ENCODE measurements at places on chromosomes 1 and 21.

DNA sequence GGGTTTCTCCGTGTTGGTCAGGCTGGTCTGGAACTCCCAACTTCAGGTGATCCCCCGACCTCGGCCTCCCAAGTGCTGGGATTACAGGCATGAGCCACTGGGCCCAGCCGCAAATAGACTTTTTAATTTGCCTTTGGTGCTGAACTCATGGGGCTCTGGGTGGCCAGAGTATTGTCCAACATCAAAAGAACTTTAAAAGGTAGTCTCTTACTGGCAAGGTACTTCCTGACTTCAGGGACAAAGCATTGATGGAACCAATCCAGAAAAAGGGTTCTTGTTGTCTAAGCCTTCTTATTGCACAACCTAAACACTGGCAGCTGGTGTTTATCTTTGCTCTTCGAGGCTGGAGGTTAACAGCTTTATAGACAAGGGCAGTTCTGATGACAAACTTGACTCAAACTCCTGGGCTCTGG, 3.8 kb upstream of the KTI12 start:
- DNase-seq: no peak

DNA sequence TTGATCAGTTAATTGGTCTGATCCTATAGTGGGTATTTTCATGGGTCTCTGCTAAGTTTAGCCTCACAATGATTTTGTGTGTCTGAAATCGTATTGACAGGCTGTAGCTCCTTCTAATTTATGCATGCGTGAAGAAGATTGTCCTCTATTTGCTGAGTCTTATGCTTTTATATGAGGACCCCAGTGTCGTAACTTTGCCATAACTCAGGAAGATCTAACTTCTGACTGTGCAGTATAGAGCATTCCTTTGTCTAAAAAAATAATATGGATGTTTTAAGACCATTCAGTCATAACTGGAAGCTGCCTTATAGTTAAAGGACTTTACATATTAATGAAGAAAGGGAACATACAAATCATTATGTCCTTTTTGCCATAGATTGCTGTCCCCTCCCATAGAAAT, 73.3 kb downstream of the CAMTA1 start:
- DNase-seq: no peak

DNA sequence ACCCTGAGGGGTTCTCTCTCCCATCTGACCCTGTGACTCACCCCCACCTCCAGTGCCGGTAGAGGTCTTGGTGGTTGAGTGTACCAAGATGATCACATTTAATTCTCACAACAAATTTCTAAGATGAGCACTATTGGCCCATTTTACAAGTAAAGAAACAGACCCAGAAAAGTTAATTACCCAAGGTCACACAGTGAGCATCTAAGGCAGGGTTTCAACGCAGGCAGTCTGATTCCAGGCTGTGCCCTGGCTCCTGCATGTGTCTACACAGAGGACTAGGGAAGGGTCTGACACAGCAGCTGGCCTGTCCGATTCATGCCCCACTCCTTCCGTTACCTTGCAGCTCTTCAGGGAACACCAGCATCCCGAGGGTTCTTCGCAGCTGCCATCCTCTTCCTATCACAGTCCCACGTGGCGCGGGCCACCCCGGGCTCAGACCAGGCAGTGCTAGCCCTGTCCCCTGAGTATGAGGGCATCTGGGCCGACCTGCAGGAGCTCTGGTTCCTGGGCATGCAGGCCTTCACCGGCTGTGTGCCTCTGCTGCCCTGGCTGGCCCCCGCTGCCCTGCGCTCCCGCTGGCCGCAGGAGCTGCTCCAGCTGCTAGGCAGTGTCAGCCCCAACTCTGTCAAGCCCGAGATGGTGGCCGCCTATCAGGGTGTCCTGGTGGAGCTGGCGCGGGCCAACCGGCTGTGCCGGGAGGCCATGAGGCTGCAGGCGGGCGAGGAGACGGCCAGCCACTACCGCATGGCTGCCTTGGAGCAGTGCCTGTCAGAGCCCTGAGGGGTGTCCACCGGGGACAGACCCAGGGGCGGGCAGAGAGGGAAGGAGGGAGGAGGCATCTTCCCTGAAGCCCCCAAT, 7.5 kb downstream of the NCDN start:
- DNase-seq: no peak

- no peak for DNase-seq
These were observed 2.5 kb upstream of the PTGER3 start for GRCh38 chr1:71049951-71050598.

- DNase-seq: no peak
These were observed 212.8 kb downstream of the DYRK1A start for GRCh38 chr21:37579356-37579755.

DNA sequence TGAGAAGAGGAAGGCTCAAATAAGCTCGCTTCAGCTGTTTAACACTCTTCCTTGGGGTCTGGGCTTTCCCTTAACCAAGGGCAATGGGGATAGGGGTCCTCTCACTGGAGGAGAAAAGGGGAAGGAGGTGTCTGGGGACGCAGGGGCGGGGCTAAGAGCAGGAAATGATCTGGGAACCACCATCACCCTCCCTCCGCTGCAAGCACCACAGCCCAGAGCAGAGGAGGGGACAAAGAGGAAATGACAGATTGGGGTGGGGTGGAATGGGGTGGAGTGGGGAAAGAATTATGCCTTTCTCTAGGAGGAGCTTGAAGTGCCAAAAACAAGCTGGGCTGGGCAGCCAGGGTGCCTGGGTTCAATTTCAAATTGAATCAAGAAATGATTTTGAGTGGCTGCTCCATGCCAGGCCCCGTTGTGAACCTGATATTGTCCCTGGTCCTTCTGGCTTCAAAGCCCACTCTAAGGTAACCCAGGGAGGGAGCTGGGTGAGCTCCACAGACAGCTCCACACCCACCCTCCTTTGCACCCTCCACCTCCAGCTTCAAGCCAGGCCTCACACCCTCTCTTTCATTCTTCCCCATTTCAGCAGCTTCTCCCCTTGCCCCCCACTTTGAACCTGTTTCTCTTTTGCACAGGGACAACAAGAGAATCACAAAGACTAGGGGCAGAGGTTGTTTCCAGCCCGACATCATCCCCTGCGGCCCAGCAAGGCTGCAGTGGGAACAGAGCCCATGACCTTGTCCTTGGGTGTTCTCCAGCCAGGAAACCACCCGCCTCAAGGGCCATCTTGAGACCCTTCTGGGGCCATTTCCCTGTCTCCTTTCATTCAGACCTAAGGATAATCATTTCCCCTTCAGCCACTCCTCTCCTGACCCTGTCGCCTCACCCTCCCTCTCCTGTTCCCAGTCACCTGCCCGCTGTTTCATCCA, 1.1 kb downstream of the ARHGAP30 start:
- no peak for DNase-seq

- peak; percentile 90 for DNase-seq
These were observed at the start of gene SEC22B for GRCh38 chr1:120176092-120176855. TSS of gene SEC22B (minus strand) at chr1:120176520. CDS start at chr1:120176381, 139 bp downstream.

GRCh38 chr1:170765279-170765678, 101.3 kb downstream of the PRRX1 start:
- DNase-seq: no peak

GRCh38 chr1:66556161-66556611, 22.2 kb downstream of the SGIP1 start:
- DNase-seq: no peak

DNA sequence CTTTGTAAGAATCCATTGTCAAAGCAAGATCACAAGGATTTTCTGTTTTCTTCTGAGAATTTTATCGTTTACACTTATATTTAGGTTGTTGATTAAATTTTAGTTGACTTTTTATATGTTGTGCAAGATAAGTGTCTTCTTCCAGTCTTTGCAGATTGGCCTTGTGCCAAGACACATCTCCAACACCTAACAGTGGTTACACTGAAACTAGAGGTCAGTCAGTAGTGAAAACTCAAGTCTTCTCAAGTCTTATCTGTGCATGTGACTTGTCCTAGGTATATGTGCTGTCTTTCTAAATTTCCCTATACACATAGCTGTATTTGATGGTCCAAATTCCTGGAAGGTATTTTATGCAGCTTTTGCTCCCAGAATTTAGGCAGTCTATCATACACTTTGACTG, 1183.2 kb upstream of the B3GALT2 start:
- no peak for DNase-seq

GRCh38 chr1:110436635-110437034, 14.3 kb upstream of the PROK1 start:
- DNase-seq: no peak

DNA sequence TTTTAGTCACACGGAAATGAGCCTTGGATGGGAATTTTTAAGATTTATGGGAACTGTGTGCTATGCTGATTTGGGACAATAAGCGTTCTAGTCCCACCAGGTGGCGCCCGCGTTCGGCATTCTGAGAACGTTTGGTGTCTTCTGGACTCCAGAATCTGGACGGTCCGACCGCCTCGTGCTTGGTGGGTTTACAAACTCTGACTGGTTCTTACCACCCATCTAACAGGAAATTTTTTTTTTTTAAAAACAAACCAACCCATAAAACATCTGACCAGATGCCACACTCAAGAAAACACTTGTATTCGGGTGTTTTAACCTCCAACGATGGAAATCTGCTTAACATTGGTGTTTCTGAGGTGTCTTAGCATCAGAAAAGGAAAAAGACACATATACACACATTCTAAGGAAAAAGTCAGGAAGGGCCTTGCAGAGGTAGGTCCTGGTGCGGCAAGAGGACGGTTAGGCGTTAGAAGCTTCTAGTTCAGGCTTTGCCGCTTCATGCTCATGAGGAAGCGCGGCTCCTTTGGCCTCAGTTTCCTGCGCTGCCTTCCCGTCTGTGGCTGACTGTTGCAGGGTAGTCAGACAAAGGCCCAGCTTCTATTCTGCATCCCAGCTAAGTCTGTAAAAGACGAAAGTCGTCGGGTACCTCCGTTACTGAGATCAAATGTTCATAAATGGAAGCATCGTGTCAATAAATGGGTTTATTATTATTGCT, 814 bp upstream of the DYRK3 start:
- DNase-seq: peak; percentile 90

DNA sequence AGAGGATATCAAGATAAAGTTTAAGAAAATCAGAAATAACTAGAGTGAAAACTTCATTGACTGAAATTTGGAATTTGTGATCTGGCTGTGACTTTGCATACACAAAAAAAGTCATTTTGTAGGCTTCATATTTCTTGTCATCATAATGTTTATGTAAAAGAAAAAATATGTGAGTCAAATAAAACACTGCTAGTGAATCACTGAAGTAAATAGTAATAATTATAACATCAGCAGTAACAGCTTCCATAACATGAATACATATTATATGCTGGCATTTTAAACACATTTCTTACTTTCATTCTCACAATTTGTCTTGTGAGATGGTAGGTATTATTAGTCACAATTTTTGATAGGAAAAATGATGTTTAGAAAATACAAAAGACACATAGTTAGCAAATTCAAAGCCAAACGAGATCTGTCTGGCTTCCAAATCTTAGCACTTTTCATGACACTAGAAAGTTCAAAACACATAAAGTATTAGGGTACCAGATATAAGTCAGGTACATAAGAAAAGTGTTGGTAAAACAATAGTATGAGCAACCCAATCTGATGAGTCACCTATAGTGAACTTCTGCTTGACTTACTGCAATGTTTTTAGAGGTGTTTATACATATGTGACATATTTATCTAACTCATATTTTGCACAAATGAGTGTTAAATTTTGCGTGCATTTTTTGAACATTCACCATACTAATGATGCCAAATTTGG, 241.0 kb upstream of the SNX7 start:
- no peak for DNase-seq

DNA sequence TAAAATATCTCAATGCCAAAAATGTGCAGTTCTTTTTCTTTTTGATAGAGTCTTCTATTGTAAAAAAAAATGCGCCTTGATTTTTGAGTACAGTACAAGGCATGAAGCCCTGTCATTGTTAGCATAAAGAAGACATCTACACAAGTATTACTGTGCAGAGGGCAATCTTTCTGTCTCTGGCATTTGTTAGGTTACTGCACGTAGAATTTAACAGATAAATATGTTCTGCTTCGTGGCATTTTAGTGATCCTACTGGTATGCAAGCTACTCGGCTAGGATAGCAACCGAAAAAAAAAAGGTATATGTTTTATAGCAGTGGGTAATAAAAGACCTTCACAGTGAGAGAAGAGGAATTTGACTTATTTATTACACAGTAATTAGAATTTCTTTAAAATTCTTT, 492.9 kb upstream of the ADGRL2 start:
- DNase-seq: no peak

Data from WTC11 (cell line).